ENCODE measurements at places on chromosomes 1 and 21.

DNA sequence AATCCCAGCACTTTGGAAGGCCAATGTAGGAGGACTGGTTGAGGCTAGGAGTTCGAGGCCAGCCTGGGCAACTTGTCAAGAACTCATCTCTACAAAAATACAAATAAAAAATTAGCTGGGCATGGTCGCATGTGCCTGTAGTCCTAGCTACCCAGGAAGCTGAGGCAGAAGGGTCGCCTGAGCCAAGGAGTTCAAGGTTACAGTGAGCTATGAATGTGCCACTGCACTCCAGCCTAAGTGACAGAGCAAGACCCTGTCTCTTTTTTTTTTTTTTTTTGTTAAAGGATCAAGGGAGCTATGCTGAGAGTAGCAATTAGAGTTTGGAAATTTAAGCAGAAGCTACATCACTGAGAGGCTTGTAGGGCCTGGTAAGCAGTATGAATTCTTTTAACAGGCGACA, 70.9 kb downstream of the EIF4G3 start:
- DNase-seq: no peak

DNA sequence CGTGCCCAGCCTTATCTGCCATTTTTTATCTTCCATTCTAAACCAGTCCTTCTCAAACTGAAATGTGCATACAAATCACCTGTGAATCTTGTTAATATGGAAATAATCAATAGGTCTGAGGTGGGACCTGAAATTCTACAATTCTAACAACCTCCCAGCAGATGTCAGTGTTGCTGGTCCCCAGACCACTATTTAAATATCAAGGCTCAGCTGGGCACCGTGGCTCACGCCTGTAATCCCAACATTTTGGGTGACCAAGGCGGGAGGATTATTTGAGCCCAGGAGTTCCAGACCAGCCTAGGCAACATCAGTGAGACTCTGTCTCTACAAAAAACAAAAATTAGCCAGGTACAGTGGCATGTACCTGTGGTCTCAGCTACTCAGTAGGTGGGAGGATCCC, 4.1 kb downstream of the UQCRHL start:
- DNase-seq: peak; percentile 41

DNA sequence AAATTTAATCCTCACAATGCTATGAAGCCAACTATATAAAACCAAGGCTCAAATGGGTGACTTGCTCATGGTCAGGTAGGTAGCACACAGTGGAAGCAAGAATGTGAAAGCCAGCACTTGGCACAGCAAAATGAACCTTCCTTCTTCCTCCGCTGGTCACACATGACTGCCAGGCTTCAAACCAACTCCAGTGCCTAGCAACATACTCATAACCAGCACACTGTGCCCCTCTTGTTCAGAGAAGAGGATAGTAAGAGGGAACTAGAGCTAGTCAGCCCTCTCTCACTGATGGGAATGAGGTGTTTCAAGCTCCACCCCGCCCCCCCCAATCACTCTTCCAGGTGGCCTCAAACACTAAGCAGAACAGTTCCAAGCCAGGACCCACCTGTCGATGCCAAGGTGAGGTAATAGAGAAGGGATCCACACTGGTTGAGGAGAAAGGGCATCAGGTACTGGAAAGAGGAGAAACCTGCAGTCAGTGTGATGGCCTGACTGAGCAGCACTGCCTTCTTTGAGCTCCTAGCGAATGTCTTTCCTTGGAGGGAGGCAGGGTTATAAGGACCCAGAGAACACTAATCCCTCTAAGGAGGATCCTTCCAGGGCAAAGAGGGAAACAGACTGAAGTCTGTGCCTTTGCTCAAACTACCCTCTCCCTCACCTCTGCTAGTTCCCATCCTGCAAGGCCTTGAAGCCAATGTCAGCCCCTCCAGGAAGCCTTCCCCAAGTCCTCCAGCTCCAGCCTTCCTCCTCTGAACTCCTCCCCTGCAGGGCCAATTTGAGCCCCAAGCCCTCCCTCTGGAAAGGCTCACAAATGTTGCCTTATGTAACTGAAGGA, 1.2 kb downstream of the TMEM234 start:
- no peak for DNase-seq

GRCh38 chr21:36178349-36178748, 21.7 kb downstream of the DOP1B start:
- no peak for DNase-seq

DNA sequence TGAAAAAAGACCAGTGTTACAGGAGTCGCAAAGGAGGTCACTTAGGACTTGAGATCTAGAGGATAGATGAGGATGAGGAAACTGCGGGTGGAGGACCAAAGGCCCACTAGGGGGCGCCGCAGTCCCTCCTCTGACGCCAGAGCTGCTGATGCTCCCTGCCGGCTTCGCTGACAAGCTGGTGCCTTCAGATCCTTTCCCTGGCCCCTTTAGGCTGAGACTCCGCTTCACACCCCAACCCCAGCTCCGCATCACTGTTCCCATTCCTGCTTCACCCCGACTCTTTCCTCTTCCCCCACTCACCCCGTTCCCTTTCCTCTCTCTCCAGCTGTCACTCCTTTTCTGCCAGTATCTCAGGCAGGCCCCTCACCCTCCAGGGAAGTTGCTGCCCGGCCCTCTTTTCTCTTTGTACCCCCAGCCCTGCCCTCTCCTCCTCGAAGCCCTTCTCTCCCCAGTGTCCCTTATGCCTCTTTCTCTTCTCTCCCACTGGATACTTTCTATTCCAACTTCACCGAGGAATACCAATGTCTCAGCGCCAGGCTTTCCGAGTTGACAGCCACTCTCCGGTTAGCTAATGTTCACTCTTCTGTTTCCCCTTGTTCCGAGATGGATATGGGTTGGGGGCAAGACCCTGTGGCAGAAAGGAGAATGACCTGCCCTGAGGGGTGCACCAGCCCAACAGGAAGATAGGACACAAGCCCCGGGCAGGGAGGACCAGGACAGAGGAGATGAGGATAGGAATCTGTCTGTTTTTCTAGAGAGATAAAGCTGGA, 4.5 kb downstream of the KCNJ9 start:
- peak; percentile 62 for DNase-seq

DNA sequence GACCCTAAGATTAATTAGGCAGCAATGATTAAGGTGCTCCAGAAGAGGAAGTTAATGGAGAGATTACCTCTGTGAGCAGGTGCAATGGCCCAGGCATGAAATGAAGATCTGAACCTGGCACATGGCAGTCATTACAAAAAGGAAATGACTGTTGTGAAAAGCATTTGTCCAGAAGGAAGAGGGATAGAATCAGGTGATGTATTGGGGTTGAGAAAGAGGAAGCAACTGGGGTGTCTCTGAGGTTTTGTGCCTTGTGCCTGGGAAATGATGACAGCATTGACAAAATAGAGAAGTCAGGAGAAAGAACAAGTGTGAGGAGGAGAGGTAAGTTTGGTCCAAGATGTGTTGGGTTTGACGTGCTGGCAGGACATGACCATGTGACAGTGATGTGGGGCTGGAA, 5.6 kb downstream of the CRCT1 start:
- no peak for DNase-seq

DNA sequence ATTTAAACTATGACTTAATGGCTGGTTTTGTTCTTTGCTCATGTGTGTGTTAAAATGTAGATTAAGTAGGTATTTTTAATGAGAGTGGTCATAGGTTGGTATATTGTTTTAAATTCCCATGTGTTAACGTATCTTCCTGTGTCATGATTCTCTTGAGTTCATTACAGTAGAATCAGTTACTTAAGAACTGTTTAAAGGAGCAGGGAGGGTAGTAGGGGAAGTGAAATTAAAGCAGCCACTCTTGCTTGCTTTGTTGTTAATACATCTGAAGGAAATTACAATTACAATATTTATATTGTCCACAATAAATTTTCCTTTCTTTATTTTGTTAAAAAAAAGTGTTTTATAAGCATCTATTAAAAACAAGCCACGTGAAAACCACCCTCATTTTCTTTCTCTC, 119.2 kb upstream of the KIAA1614 start:
- DNase-seq: no peak

- DNase-seq: no peak
Observed at GRCh38 chr21:44010429-44010828, 1.7 kb upstream of the TRAPPC10 start.

DNA sequence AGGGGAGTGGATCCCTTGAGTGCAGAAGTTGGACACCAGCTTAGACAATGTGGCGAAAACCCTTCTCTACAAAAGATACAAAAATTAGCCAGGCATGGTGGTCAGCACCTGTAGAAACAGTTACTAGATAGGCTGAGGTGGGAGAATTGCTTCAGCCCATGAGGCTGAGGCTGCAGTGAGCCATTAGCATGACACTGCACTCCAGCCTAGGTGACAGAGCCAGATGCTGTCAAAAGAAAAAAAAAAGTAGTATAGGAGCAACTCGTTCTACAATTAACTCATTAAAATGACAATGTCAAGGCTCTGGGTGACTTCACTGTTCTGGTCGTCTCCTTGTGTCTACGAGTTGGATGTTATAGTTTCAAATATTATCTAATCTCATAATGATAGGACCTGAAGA, 370.6 kb upstream of the NCAM2 start:
- no peak for DNase-seq

- no peak for DNase-seq
Observed at GRCh38 chr1:145702826-145703225, 4.3 kb downstream of the PDZK1 start.

GRCh38 chr1:223741861-223742260, 29.5 kb downstream of the CAPN2 start:
- DNase-seq: peak; percentile 68

GRCh38 chr1:191049781-191050180, 572.1 kb upstream of the BRINP3 start:
- DNase-seq: no peak

GRCh38 chr1:110316735-110317134, 22.4 kb upstream of the RBM15 start:
- no peak for DNase-seq

- no peak for DNase-seq
Observed at GRCh38 chr1:230646710-230647302, 4.5 kb downstream of the COG2 start.

DNA sequence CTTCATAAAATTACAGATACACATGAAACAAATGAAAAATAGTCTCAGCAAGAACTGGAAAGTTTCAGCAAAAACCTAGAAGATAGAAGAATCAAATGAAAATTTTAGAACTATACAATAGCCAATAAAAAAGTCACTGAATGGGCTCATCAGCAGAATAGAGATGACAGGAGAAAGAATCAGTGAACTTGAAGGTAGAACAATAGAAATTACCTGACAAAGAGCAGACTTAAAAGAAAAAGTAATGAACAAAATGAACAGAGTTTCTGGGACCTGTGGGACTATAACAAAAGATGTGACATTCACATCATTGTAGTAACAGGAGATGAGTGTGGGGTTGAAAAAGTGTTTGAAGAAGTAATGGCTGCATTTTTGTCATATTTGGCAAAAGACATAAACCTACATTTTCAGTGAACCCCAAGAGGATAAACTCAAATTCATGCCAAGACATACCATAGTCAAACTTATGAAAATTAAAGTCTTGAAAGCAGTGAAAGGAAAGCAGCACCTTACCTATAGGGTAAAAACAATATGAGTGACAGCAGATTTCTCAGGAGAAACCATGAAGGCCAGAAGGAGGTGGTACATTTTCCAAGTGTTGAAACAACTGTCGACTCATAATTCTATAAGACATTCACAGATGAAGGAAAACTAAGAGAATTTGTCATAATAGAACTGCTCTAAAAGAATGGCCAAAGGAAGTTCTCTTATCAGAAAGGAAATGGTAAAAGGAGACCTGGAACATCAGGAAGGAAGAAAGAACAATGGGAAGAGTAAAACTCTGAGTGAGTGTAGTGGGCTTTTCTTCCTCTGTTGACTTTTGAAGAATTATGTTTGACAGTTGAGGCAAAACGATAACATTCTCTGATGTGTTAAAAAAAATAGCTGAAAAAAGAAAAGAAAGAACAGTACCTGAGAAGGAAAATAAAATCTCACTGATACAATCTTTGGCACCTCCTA, 23.5 kb downstream of the NTPCR start:
- no peak for DNase-seq

GRCh38 chr1:42720868-42721267, 19.2 kb downstream of the CLDN19 start:
- DNase-seq: no peak

DNA sequence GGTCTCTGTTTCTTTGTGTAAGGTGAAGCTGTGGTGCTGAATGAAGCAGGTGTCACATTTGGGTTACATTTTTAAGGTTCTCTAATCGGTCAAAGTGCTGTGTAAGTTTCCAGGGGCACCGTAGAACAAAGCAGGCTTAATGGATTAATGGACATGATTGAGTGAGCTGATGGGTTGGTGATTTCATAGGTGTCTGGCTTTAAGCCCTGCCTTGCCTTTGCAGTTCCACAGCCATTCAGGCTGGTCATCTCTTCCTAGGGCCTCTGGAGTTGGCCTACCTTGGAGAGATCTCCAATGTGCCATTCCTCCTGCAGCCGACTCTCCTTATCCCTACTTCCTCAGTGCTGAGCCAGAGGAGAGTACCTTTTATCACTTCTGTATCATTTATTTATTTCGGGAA, 15.2 kb downstream of the GALNT2 start:
- no peak for DNase-seq

DNA sequence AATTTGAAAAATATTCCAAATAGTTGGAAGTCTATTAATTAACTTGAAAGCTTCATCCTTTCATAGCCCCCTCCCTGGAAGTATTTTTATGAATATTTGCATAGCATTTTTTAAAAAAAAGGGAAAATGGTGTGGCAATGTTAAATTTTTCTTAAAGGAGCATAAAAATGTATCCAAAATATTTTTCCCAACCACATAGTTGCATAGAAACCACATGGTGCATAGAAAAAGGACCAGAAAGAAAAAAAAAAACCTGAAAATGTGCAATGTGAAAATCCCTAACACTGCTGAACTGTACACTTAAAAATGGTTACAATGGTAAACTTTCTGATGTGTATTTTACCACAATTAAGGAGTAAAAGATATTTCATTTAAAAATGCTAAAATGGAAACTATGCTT, 8.0 kb downstream of the C1orf167 start:
- DNase-seq: peak; percentile 16

DNA sequence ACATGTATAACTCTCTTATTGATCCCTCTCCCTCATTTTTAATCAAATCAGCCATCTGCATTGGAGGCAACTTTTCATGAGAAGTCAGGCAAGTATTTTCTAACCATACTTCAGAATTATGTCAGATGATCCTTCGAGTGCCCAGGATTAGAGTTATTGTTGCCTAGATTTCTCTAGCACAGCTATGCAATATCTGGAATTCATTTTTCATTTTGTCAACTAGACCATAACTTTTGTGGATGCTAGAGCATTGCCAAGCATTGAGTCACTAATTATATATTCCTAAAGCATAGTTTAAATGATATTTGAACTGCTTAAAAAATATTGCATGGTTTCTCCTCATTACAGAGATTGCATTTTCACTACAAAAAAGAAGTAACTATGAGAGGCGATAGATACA, 21.2 kb downstream of the HFM1 start:
- DNase-seq: peak; percentile 70

GRCh38 chr1:84743896-84744295, 53.6 kb upstream of the SSX2IP start:
- DNase-seq: no peak

GRCh38 chr1:222820171-222820712, 5.4 kb downstream of the DISP1 start:
- DNase-seq: no peak

DNA sequence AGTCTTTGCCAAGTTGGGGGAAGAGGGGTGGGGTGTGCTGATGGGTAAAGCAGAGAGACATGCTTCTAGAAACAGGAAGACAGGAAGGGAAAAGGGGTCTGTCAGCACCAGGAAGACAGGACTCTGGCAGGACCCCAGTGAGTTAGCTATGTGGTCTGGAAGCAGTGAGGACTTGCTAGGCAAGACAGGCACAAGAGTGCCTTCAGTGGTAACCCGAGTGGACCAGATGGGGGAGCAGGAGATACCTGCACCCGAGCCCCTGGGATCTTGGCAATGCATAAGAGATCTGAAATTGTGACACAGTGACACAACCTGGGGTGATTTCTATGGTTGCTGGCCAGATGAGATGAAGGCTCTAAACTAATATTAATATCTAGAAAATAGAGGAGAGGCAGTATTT, 7.0 kb downstream of the TLR5 start:
- DNase-seq: no peak

Data from fibroblast of skin of right quadriceps (primary cell).